ENCODE measurements at places on chromosomes 6 and 20.

- no peak for DNase-seq
Observed at GRCh38 chr6:118548136-118548535, at the start of gene PLN. TSS of gene PLN (plus strand) at chr6:118548296. CDS start at chr6:118558922, 10,626 bp downstream.

- DNase-seq, result no peak
Observed at GRCh38 chr6:12594530-12594893, 122.1 kb upstream of the PHACTR1 start.

- DNase-seq, result no peak
Observed at GRCh38 chr6:158018041-158018771, 36.5 kb downstream of the SYNJ2 start.

DNA sequence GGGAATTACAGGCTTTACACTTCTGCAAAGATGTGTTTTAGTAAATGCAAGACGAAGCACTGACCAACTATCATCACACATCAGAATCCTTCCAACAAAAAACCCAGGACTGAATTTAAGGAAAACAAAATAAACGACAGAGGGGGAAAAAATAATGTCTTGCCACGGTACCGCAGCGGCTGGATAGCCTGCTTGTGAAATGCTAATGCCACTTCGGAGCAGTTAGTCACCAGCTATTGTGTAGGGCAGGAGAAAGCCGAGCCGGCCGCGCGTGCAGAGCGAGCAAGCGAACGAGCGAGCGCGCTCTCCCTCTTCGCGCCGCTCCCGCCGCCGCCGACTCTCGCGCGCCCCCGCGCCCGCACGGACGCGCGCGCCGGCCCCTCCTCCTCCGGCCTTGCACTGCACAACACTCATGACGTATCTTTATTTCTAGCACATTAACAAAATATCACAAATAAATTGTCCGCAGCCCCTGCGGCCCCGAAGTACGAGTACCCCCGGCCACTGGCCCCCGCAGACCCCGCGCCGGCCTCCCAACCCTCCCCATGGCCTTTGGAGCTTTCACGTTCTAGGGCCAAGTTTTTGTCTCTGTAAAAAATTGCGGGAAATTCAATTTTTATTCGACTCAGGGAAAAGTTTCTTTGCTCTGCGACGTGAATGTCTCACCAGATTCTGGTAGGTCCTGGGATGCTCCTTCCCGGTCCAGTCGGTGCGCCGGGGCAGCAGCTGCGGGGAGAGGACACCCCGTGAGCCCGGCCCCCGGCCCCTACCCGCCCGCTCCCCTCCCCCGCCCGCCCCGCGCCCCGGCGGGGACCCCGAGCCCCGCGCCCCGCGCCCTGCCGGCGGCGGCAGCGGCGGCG lies 1.0 kb downstream of the PHIP start:
- peak; percentile 92 for DNase-seq

GRCh38 chr6:38169221-38169976 lies 349.9 kb downstream of the ZFAND3 start:
- DNase-seq, result no peak

DNA sequence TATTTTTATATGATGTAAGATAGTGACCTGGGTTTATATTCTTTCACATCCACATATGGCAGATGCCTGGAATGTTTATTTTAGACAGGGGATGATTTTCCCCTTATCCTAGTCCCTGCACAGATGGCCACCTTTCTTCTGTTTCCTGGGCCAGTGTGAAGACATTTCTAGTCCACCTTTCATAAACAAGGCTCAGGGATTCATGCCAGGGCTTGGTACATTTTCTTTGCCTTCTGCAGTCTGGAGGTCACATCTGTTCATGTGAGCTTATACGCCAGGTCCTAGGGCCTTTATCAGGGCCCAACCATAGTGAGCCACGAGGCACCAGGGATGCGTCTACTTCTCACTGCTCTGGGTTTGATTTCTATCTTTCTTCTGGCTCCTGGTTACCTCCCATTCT lies 38.0 kb upstream of the ERVFRD-1 start:
- DNase-seq, result no peak

GRCh38 chr20:52481443-52481842 lies 289.9 kb upstream of the ZFP64 start:
- no peak for DNase-seq

GRCh38 chr6:149856256-149856994 lies 7.7 kb downstream of the LRP11 start:
- no peak for DNase-seq

GRCh38 chr6:146593986-146594385 lies 4.8 kb upstream of the ADGB start:
- DNase-seq, result no peak

DNA sequence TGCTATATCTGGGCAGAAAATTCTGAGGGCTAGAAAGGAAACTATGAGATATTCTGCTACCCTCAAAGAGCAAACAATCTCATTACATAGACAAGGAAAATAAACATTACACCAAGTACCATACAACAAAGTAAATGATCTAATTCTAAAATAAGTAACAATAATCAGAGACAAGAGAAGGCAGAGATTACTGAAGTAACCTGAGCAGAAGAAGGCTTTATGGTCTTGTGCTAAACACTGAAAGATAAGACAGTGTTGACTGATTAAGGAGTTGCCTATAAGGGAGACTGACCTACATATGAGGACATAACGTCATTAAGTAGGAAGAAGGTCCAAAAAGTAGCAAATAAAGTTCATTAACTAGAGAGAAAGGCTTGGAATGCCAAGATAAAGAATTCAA lies 134.2 kb downstream of the MTFR2 start:
- no peak for DNase-seq

DNA sequence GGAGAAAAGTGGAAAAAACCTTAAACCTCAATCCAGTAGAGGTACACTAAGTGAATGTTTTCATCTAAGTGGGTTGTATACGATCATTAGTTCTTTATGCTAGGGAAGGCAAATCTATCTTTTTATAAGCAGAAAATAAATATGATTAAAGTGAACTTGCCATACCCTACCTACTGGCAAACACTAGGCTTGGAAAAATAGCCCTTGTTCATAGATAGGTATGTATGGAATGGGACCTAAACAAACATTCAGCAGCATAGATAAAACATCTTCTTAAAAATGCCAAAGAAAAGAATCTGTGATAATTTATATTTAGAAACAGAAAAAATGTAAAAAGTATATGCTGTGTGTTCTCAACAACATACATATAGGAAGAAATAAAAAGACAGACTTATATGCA lies 18.8 kb downstream of the REV3L start:
- no peak for DNase-seq

DNA sequence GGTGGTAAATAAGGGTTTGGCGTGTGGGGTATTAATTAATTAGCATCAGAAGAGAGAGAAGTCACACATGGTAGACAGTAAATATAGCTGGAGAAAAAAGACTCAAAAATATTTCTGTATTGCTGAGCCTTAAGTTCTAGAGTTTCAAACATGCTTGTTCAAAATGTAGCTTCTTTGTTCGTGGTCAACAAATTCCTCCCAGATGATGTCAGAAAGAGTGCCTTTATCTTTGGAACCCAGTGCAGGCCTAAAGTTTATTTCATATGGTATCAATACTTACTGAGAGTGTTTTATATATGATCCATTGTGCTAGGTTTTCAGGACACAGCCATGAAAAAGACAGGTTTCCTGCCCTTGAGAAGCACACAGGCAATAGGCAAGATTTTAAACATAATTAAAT lies 18.3 kb downstream of the MARCKS start:
- DNase-seq, result no peak

DNA sequence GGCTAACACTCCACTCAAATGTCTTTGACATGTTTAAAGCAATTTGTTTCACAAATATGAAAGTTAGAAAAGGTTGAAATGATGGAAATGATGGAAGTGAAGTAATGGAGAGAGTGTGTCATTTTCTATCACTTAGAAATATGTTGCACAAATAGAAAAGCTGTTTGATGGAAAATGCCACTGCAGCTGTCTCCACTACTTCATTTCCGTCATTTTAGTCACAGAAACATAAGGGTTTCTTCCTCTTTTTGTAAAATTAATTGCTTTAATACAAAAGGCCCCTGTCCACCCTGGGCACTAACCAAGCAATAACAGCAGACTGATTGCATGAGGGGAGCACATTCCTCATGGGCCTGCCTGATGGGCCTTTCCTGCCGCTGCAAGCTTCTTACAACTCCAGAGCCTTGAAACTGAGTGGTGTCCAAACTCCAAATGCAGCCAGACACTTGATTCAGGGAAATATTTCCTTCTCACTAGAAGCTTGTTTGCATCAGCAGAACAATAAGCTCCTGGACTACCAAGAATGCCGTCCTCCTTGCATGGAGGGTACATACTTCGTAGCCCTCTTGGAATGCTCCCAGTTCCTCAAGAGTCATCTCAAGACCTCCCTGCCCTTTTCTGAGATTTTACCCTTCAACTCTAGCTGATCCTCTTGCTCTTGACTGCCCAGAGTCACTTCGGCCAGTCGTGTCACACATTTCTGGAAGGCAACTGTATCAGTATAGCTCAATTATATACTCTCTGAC lies 36.1 kb downstream of the F13A1 start:
- DNase-seq, result no peak

DNA sequence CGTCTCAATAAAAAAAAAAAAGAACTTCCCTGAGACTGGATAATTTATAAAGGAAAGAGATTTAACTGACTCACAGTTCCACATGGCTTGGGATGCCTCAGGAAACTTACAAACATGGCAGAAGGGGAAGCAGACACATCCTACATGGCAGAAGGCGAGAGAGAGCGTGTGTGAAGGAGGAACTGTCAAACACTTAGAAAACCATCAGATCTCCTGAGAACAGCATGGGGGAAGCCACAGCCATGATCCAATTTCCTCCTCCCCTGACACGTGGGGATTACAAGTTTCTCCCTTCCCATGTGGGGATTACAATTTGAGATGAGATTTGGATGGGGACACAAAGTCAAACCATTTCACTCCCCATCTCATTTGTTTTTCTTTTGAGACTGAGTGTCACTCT lies 46.6 kb upstream of the TFAP2C start:
- no peak for DNase-seq

- DNase-seq, result peak; percentile 74
Observed at GRCh38 chr20:63567386-63568169, 6.5 kb downstream of the HELZ2 start.

DNA sequence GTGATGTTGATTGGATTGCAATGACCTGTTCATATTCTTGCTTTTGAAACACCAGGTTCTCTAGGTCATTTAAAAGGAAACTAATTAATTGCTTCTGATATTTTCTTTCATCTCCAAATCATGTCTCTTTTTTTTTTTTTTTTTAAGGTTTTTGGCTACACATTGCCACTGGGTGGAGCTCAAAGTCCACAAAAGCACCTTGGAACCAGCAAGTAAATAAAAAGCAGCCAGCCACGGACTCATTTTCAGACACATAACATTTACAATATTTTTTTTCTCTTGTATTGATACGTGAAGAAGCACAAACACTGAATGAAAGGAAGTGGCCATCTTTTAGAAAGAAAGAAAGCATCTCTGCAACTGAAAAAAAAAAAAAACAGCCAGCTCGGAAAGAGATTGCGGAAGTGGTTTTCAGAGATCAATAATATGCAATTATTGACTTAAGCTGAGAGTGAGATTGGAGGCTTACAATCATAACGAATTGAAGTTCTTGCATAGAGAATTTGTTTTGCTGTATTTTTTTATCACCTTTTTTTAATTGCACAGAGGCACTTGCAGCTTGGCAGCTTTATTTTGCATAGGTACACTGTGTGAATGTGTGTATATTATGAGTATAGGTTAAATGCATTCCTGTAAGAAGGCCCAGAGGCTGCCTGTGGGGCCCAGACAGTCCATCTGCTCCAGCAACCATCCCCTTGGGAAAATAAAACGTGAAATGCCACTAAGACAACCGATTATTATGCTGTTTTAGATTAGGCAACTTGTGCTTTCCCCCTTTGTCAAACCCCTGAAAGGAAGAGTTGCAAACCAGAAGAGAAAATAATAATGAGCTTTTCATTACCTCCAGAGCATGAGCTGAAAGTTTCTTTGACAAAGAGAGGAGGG lies 28.2 kb downstream of the CGA start:
- DNase-seq, result no peak

DNA sequence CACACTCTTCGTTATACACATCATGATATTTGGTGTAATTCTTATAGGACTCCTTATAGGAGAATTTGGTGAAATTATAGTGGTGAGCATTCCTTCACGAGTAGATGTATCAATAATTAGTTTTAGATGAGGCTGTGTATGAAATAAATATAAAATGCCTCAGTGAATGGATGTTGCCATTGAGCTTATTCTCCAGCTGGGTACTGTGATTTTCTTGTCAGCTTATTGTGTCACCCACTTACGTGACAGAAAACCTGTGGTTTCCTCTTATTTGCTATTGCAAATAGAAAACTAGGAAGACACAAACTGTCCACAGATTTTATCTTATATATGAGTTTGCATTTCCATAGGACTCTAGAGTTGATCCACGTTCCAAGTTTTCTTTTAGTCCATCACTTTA lies 439.9 kb upstream of the RNF217 start:
- DNase-seq, result no peak

- DNase-seq, result no peak
Observed at GRCh38 chr6:159758031-159759001, 3.5 kb upstream of the ACAT2 start.

DNA sequence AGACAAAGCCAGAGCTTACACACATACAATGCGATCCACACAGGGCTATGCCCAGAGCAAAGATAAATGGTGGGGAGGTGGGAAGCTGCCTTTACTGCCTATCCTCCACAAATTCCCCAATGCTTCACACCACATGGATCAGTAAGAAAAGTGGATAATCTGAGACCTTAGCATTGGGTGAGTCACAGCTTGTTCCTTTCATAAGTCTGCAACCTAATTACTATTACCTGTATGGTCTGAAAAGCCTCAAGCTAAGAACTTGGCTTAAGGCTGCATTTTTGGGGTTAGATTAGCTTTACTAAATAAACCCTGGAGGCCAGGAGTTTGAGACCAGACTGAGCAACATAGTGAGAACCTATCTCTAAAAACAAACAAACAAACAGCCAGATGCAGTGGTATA lies 66.0 kb upstream of the BTBD3 start:
- no peak for DNase-seq

GRCh38 chr6:76221525-76221924 lies 149.1 kb upstream of the IMPG1 start:
- DNase-seq, result no peak

DNA sequence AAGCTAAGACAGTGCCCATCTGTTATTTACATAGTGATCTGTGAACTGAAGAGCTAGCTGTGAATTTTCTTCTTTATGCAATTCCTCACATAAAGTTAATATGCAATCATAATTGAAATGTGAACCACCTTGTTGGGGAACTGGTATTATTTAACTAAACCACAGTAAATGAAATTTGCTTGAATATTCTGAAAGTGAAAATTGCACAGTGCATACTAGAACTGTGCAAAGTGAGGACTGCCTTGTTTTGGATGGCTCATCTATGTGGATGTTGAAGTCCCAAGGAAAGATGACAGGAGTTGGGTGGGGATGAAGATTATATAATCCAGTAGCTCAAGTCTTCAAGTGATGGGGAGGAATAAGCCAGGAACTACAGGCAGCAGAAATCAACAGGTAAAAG lies 5.7 kb upstream of the PHF10 start:
- no peak for DNase-seq

DNA sequence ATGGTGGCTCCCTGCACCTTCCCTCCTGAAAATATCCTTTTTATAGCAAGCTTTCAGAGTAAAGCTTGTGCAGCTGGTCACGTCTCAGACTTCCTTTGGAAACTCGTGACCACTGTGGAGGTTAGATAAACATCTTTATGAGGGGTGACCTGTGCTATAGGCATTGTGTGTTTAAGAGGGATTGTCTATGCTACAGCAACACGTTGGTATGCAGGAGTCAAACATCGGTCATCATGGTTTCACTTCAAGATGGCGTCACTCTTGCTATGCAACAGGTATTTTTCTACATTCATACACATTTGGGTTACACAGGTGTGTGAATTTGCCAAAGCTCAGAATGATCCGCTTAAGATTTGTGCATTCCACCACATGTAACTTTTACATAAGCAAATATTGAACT lies 14.6 kb upstream of the BLCAP start:
- no peak for DNase-seq

GRCh38 chr20:17946572-17947473 lies 21.8 kb downstream of the SNX5 start:
- DNase-seq, result no peak

All from pancreas (tissue), 10 donors.